Right renal cortex interstitium (tissue), 3 donors: ENCODE measurements at places on chromosomes 6 and 20.

DNA sequence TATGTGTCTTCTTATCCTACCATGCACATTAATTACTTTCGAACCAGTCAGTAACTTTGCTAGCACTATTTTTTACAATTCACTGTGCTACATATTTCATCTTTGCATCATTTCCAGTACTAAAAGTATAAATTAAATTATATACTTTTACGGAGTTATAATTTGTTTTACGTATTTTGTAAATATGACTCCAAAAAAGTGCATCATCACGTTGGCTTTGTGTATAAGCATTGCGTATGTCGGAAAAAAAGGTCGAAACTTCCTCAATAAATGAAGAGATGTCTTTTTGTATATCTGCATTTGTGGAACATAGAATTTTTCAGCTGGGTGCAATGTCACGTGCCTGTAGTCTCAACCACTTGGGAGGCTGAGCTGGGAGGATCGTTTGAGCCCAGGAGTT lies 52.0 kb downstream of the USP49 start:
- no peak for DNase-seq

DNA sequence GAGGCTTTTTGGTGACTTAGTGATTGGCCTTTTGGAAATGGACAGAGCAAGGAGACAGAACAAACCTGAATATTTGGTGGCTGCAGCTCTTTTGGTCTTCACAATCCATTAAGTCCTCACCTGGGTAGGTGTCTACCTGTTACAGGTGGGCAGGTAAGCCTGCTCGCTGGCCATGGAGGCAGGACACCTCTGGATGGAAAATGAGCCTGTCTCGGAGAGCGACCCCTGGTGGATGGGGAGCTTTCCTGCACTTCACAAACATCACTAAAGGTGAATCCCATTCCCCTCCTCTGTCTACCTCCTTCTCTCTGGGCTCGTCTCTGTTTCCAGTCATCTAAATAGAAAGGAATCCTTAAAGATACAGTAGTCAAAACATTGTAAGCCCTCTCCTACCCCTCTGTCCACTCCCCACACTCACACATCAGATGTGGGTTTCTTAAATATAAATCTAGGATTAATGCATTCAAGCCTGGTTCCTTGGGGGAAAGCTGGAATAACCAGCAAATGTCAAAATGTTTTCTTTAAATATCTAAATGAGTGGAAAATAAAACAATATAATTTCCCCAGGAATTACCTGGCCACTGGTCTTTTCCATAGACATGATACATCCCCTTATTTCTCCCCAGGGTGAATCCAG lies 304.9 kb downstream of the CDH26 start:
- no peak for DNase-seq

DNA sequence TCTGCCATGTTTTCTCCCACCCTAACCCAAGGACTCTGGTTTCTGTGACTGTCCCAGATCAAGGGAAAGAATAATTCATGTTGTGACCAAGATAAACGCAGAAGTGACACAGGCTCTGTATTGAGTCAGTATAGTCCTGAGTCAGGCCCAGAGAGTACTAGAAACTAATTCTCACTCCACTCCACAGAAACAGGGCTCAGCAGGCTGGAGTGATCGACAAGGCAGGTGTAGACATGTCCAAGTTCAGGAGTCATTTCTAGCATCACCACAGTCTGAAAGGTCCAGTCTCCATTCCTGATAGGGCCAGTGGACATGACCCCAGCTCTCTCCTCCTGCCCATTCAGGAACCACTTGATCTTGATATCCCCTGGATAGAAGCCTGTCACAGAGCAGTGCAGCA lies 2.7 kb downstream of the HLA-DOB start:
- DNase-seq, result no peak

- no peak for DNase-seq
Measured at GRCh38 chr6:163536770-163537169, 122.3 kb downstream of the QKI start.

DNA sequence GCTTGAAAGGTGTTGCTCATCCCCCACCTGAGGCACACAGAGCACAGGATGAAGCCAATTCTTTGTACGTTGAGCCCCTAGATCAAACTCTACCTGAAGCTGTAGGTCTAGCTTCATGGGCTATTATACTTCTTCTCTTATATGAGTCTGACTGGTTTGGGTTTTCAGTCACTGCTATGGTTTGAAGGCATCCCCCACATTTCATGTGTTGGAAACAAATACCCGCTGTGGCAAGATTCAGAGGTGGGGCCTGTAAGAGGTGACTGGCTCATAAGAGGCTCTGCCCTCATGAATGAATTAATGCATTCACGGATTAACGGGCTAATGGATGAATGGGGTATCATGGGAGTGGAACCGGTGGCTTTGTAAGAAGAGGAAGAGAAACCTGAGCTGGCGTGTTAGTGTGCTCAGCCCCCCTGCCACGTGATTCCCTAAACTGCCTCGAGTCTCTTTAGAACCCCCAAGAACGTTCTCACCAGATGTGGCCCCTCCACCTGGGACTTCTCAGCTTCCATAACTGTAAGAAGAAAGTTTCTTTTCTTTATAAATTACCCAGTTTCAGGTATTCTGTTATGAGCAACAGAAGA lies 39.2 kb downstream of the PREX1 start:
- no peak for DNase-seq

GRCh38 chr6:68059899-68060298 lies 575.2 kb upstream of the ADGRB3 start:
- DNase-seq, result no peak

- DNase-seq, result no peak
Measured at GRCh38 chr6:168342636-168343035, 23.1 kb upstream of the DACT2 start.

- no peak for DNase-seq
Measured at GRCh38 chr6:137167702-137168377, 5.6 kb downstream of the IL22RA2 start.

DNA sequence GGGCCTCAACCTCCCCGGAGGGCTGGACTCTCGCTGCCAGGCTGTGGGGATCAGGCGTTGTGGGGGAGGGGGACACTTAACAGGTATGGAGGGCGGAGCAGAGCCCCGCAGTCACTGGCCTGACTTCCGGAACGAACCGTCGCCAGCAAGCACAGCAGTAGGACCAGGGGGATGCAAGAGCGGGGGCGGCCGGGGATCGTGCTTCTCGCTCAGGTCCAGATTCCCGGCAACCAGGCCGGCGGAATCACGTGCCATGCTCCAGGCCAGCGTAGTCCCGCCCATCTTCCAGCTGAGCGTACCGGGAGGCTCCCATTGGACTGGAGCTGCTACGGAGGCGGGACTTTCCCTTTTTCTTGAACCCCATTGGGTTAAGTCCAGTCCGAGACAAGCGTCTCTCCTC lies 10.0 kb upstream of the POU5F1 start:
- no peak for DNase-seq

DNA sequence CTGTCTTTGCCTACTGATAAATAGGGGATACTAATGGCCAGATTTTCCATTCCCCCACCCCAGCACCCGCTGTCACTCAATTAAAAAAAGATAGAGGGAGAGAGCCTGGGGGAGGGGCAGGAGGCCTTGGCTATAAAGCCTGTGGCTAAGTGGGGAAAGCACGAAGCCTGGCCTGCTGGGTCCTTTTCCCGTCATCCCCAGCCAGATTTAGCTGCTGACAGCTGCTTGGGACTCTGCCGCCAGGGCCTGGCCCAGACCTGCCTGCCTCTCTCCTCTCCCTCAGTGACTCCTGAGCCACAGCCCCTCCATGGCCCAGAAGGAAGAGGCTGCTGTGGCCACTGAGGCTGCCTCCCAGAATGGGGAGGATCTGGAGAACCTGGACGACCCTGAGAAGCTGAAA lies at the start of gene APOBEC2:
APOBEC2 (plus strand) TSS at position 162 of the 400 bp plus-strand sequence; CDS start at position 308, 146 bp downstream.
- DNase-seq, result no peak

GRCh38 chr20:46085179-46085851 lies 4.4 kb downstream of the NCOA5 start:
- no peak for DNase-seq
